COLO829 (cell line): ENCODE measurements at places on chromosomes 12 and 14.

DNA sequence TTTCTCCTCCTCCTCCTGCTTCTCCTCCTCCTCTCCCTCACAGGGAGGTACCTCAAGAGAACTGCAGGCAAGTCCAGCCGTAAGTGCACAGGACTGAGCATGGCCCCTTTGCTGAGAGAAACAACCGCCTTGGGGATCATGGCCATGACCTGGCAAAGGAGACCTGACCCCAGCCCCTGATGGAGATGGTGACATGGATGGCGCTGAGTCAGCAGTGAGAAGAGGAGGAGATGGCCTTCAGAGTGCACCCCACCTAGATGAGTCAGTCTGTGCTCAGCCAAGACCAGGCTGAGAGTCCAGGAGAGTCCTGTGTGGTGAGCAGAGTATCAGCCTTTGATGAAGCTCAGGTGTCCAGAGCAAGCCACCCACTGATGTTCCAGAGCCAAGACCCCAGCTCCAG, 36.4 kb downstream of the MEG3 start:
- DNase-seq, result no peak

- DNase-seq, result no peak
Measured at GRCh38 chr12:121789800-121790728, 3.4 kb downstream of the RHOF start.

DNA sequence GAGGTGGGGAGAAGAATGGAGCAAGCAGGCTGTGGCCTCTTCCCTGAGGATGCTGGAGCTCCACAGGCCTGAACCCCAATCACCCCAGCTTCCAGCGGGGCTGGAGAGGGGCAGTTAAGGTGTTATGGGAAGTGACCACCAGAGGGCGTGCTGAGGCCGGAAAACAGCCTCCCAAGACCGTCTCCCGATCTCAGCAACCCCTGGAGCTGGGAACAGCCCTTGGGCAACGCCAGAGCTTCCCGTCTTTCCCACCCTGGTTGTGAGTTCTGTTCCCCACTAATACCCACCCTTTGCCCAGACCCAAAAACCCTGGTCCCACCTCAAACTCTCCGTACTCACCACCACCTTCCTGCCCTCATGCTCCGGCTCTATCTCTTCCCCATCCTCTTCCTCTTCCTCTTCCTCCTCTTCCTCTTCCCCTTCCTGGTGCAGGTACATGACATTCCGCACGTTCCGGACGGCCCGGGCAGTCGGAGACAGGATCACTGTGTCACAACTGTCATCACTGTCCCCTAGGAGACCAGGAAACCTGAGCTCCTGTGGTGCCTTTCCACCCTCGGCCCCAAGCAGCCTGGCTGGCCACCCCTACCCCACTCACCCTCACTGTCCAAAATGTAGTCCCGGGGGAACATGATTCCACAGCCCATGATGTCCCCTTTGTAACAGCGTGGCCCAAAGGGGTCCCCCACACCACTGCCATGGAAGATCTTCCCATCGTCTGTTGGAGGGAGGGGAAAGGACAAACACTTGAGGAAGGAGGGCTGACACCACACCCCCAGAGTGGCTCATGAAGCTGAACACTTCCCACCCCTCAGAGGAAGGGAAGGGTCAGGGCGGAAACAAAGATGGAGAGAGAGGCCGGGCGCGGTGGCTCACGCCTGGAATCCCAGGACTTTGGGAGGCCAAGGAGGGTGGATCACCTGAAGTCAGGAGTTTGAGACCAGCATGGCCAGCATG, 12.9 kb downstream of the SPRYD3 start:
- DNase-seq, result peak; percentile 88

GRCh38 chr12:118119449-118119879, 15.7 kb upstream of the VSIG10 start:
- DNase-seq, result no peak

GRCh38 chr12:41034686-41035085, 153.4 kb upstream of the PDZRN4 start:
- no peak for DNase-seq

GRCh38 chr14:92404421-92404820, 81.5 kb downstream of the SLC24A4 start:
- no peak for DNase-seq

DNA sequence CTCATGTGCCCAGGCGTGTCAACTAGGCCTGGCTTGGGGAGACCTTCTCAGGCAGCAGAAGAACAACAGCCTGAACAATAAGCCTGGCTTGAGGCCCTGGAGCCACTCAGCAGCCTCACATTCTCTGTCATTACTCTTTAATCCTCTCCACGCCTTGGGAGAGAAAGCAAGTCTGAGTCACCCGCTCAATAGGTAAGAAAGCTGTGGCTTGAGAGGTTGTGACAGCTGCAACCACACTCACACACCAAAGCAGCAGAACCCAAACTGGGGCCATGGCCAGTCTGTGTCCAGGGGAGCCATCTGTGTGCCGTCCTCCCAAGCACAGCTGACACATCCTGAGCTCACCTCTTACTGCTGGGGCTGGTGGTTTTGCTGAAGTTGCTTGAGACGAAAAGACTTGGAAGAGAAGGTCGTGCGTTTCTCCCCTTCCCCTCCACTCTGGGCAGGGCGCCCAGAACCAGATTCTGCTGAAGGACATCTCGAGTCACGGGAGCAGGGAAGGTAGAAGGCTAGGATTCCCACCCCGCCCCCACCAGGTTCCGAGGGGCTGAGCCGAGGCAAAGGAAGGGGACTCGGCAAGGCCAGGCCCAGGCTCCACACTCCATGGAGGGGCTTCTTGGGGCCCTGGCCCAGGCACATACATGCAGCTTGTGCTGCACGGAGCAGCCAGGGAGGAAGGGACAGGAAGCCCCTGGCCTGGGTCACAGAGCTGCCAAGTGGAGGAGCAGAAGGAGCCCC, 5.5 kb downstream of the TMEM63C start:
- DNase-seq, result no peak

GRCh38 chr14:100688051-100688450, 38.6 kb upstream of the DLK1 start:
- no peak for DNase-seq

GRCh38 chr14:74407801-74408154, 18.2 kb downstream of the SYNDIG1L start:
- no peak for DNase-seq

DNA sequence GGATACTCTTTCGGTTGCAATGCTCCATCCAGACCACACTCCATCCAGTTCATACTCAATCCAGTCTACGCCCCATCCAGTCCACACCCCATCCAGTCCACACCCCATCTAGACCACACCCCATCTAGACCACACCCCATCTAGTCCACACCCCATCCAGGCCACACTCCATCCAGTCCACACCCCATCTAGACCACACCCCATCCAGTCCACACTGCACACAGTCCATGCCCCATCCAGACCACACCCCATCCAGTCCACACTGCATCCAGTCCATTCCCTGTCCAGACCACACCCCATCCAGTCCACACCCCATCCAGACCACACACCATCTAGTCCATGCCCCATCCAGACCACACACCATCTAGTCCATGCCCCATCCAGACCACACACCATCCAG, 116.0 kb upstream of the RTL1 start:
- DNase-seq, result no peak

GRCh38 chr12:23141335-23141734, 516.4 kb downstream of the ETNK1 start:
- no peak for DNase-seq

GRCh38 chr12:106580671-106581508, 1.9 kb upstream of the RFX4 start:
- no peak for DNase-seq

GRCh38 chr14:71355324-71356201, 448.3 kb downstream of the PCNX1 start:
- no peak for DNase-seq

DNA sequence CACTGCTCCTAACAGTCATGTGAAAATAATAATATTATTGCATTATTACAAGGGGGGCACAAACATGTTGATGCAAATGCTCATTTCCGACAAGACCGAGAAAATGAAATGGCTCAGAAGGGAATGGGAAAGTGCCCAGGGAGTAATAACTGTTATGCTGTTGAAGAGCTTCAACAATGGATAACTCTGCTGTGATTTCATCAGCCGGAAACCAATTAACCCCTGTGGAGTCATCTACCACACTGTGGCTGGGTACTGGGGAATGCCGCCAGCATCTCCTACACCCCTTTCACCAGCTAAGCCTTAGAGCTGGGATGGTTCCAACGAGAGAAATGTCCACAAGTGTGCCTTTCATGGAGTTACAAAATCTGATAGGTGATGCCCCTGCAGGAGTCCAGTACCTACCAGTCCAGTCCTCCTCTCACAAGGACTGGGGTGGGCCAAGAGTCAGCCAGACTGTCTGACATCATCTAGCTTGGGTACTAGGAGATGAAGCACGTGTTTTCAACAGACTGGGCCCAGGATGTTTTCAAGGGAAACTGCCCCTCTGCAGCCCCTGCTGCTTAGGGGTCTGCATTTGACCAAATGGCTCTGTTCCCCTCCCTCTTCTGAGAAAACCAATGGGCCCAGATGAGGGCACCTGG, 509.3 kb upstream of the CCDC196 start:
- DNase-seq, result no peak

DNA sequence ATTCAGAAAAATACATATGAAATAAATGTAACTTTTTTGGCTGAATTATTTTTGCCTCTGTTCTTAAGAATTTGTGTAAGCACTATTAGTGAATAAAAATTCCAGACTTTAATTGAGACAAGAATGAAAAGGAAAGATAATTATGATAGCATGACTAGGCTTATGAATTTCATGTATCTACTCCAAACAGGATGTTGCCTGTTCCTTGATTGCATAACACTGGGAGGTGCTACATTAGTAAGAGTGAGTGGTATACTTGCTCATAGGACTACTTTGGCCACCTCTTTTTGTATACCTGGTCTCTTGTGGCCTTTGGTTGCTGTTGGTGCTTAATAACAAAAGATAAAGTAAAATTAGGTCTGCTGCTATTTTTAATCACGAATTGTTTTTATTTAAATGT, 112.8 kb downstream of the NAV3 start:
- DNase-seq, result no peak

GRCh38 chr14:61478971-61479473, 157.6 kb downstream of the PRKCH start:
- DNase-seq, result no peak

DNA sequence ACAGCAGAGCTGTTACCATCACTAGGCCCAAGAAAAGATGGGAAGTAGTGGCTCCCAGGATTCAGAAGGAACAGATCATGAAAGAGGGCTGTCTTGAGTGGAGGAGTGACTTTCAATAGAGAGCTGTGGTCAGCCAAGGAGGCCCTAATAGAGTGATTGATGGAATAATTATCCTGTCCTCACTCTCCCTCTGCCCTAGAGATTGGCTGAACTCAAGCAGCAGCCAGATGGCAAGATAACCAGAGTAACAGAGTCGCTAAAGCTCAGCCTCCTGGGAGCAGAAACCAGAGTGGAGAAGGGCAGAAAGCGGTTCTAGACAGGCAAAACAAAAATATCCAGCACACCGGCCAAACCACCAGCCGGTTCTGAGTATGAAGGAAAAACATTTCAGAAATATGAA, 23.1 kb downstream of the GMFB start:
- no peak for DNase-seq

GRCh38 chr14:52700701-52701172, 5.4 kb upstream of the ERO1A start:
- no peak for DNase-seq

GRCh38 chr12:32010631-32011336, 51.6 kb downstream of the RESF1 start:
- DNase-seq, result no peak

GRCh38 chr14:88477513-88478250, 77.1 kb downstream of the PTPN21 start:
- DNase-seq, result peak; percentile 25

GRCh38 chr14:91521061-91521640, 11.0 kb upstream of the PPP4R3A start:
- DNase-seq, result no peak

GRCh38 chr14:53316504-53316903, 163.4 kb upstream of the DDHD1 start:
- DNase-seq, result no peak

DNA sequence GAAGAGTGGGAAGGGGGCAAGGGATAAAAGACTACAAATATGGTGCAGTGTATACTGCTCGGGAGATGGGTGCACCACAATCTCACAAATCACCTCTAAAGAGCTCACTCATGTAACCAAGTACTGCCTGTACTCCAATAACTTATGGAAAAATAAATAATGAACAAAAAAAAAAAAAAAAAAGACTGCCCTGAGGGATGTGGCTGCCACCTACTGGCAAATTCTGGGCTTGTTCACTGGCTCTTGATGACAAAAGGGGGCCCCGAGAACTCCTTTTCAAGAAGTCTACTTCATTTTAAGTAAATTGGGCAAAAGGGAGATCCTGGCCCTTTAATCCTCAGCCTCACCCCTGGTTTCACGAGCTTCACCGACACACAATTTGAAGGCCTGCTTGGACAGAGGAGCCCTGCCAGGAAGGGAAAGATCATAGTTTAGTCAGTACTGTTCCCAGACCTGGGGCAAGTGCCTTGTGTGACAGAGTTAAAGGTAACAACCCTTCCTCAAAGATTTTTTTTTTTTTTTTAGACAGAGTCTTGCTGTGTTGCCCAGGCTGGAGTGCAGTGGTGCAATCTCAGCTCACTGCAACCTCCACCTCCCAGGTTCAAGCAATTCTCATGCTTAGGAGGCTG, 26.1 kb upstream of the STAC3 start:
- peak; percentile 24 for DNase-seq

GRCh38 chr14:68447581-68448251, 345.2 kb downstream of the ZFP36L1 start:
- DNase-seq, result no peak

DNA sequence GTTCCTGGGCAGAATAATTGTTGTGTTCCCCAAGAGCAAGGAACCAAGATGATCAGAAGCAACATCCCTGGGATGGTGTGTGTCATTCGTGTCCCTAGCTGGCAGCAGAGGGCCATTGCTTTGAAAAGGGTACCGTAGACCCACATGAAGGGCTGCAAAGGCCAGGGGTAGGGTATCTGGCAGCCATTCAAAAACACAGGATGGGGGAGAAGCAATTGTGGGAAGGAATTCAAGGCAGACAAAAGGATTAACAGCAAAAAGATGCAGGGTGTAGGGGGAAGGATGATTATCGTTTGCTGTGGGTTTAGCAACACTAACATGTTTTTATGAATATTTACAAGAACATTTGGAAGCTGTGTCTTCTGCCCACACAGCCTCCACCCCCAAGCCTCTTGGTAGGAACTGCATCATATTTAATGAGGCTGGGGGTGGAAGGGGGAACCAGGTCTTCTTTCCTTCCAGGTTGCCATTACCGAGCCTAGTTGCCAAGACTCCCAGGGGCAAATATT, 169.0 kb upstream of the G2E3 start:
- DNase-seq, result no peak

- DNase-seq, result no peak
Measured at GRCh38 chr12:83889745-83890144, 1022.9 kb downstream of the SLC6A15 start.
